Ureter (tissue), 1 donor: ENCODE measurements at places on chromosomes 6 and 20. TPM values are rescaled to one million over a fixed set of nuclear protein-coding genes. Genes with fewer than 3 reads are reported as not detected.

GRCh38 chr6:36621371-36621855 lies 27.3 kb downstream of the SRSF3 start:
- no peak for DNase-seq

GRCh38 chr20:18165553-18165952 lies 27.9 kb downstream of the KAT14 start:
- DNase-seq, result no peak

- no peak for DNase-seq
Observed at GRCh38 chr6:53578371-53578770, 33.5 kb upstream of the GCLC start.

- no peak for DNase-seq
Observed at GRCh38 chr20:3922983-3923339, 33.8 kb downstream of the PANK2 start.

GRCh38 chr20:64157878-64158277 lies 6.4 kb upstream of the MYT1 start:
- peak; percentile 62 for DNase-seq

DNA sequence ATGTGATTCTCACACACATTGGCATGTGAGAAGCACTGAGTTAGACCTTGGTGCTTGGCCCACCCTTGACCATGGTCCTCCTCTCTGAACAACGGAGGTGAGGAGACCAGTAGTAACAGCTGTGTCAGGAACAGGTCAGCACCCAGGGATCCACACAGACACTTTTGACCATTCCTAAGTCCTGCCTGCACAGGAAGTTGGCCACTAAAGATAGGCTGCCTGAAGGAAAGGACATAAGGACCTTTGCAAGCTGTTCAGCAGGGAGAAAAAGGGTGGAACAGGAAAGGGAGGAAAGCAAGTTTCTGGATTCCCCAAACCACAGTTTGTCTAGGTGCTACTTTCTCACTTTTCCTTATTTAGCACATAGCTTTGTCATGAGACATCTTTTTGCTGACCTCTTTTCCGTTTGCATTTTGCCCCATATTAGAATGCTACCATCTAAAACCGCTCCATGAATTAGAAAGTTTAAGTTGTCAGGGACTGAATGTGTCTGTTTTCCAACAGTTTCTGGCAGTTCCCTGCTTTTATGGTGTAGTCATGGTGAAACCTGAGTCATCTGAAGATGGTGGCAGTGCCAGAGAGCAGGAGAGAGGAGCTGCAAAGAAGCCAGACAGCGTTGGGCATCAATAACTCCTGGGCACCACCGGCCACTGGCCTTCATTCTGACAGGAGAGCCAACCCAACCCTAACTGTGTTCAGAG lies 1.1 kb upstream of the CD109 start:
- no peak for DNase-seq

DNA sequence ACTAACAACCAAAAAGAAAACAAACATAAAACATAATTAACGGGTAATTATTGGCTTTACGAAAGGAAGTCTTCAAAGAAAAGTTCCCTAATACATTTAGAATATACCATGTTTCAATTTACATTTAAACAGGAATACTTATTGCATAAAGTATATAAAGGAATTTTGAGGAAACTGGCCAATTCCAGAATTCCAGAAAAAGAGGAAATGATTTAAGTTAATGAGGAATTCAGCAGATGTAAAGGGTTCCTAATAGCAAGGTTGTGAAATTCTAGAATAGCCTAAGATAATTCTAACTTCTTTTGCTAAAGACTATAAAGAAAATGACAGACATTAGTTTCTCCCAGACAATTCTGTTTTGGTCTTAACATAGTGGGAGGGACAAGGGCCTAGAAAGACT lies 35.0 kb downstream of the DTNBP1 start:
- DNase-seq, result no peak

GRCh38 chr6:5051394-5051793 lies 33.7 kb upstream of the PPP1R3G start:
- no peak for DNase-seq

Gene TNFRSF21
- 267 TPM for total RNA-seq

DNA sequence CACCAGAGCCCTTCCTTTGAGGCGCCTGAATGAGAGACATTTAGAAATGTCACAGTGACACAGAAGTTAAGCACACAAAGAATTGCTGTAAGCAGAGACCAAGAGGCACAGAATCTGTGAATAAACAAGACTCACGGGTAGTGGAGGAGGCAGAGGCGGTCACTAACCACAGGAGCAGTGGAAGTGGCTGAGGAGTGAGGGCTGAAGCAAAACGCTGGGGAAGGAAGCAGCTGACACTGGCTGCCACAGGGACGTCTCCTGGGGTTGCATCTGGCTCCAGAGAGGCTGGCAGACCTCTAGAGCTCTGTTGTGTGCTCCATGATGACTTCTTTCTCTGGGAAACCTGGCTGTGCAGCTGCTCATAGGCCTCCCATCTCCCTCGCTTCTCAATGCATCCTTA lies 65.0 kb upstream of the SLC2A12 start:
- no peak for DNase-seq
